ENCODE measurements at places on chromosomes 2 and 18.

DNA sequence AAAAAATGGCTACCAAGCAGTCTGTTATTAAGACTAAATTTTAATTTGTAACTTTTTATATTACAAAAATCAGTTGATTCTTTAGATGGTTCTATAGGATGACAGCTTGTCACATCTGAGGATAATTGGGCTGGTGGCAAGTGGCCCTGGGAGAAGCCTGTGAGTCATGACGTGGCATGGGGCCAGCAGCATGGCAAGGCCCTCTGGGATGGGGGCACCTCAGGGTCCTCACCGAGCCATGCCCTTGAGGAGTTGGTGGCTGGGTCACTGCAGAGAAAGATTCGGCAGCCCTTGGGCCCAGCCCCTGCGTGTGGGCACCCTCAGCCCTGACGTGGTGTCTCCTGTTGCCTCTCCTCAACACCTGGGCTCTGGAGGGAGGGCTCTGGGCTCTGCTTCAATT is 49.7 kb downstream of the STK25 start:
- no peak for DNase-seq

DNA sequence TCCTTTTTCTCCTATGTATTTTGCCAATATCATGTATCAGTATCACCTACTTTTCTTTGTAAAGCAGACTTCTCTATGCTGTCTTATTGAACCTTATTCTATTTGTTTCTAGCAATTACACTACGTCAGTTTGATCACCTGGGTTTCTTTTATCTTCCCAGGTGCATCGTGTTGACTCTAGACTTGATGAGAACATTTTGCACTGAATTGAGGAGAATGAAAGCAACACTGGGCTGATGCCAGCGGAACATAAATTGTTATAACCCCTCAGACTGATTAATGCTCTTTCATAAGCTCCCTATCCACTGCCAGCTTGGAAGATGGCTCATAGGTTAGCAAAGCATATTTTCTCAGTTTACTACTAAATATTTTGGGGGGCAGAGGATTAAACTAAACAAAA is 140.6 kb downstream of the EPHA4 start:
- no peak for DNase-seq

- DNase-seq: peak; percentile 84
These were observed at the start of gene PIKFYVE for GRCh38 chr2:208265801-208266552. Gene PIKFYVE, plus strand, starts transcription at chr2:208266255. Its CDS starts 5,265 bp downstream, at chr2:208271520.

DNA sequence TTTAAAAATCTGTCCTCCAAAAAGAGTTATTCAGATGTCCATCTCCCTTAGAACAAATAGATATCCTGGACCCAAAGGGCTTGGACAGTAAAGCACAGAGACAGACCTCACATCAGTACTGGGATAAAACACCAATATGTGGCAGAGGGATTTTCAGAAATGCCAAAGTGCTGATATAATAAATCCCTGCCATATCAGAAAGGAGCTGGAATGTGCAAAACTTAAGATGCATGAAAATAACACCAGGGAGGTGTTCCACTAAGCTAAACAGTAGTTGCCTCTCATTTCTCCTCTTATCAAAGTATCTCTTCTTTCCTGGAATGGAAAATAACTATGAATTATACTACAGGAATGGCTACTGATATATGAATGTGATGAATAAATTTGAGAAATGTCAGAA is 13.2 kb downstream of the USP40 start:
- no peak for DNase-seq

DNA sequence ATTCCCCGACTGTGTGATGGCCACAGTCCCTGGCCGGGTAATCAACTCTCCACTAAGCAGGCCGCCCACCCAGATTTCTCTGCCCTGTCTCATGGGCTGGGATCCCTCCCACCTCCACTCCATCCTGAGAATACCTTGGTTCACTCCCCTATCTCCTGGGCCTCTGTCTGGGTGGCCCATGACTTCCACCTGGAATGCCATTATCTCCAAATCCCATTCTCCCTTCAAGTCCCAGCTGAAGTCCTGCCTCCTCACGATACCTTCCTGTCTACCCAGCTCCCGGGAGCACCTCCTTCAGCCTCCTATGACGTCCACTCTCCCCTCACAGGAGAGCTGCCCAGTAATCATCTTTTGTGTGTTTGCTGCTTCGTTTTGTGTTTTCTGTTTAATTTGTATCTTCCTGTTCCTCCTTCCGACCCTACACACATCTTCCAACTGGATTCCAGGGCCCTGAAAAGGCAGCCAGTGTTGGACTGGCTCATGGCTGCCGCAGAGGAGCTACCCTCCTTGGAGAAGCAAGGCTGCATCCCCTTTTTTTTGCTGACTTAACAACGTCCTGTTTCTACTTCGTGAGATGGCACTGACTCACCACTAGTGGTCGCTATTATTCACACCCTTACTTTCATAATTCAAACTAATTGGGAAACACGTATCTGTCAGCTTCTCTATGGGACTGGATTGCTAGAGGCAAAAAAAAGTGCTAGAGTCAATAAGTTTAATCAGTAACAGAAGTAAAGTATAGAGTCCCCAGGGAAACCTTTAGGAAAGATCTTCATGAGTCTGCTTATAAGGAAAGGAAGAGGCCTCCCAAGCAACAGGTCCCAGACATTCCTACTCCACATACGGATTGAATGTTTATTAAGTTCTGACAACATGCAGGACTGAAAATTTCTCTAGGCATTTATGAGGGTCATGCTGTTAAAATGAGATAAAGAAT is 171.9 kb upstream of the GATA6 start:
- no peak for DNase-seq

DNA sequence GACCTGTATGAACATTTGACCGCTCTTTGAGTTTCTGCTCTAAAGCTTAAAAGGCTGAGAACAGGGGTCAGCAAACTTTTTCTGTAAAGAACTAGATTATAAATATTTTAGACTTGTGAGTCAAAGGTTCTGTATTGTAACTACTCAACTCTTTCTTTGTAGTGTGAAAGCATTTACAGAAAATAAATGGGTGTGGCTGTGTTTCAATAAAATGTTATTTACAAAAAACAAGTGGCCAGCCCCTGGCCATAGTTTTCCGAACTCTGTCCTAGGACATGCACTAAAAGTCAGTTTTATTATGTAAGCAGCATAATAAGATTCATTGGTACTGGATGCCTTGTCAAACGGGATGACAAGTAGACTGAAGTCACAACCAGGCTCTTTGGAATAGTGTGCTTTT is 434.9 kb downstream of the ZEB2 start:
- no peak for DNase-seq

- DNase-seq: no peak
These were observed 166.6 kb downstream of the TNS1 start for GRCh38 chr2:217835931-217836891.

DNA sequence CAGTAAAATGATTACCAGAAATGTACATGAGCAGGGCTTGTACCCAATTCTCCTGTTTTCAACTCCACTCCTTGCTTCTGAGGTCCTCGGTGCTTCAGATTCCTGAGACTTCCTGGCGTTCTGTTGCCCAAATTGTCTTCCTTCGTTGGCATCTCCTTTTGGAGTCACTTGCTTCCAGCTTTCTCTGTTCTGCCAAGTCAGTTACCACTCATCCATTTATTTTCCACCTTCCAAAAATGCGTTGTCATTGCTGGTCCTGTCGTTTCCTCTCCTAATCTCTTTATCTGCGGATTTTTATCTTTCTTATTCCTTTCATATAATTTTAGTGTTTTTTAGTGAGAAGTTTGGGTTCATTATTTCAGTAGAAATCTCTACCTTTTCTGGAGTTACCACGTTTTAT is 18.5 kb upstream of the EFR3B start:
- DNase-seq: no peak

DNA sequence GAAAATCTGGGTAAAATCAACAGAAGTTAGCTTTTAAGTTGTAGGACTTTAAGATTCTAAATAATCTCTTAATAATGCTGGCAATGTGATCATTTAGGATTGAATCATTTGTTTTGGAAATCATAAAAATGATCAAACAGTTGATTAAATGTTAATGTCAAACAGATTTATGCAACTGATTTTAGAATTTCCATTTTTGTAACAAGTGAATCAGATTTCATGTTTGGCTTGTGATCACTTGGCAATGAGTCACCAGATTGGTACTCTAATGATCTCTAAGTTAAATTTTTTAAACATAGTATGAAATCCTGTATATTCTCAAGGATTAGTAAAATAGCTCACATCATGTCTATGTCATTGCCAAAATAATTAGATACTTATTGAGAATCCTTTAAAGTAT is 50.1 kb upstream of the UNC80 start:
- DNase-seq: no peak

- no peak for DNase-seq
These were observed 663.3 kb upstream of the ZNF804A start for GRCh38 chr2:183935005-183935404.

DNA sequence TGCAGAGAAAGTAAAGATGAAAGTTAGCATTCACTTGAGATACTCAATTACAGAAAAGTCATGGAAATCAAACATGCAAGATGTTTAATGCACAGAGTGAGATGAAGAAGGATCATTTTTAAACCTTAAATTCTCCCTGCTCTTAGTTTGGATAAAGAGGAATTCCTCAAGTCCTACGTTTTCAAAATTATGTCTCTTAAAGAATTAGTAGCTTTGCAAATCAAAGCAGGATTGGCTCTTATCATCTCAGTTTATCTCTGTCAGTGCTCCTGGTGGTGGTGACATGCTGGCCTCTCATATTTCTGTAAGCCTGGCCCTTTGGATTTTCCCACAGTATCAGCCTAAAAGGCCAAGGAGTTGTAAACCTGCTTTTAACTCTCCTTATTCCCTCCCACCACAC is 242.2 kb downstream of the NRXN1 start:
- DNase-seq: no peak

DNA sequence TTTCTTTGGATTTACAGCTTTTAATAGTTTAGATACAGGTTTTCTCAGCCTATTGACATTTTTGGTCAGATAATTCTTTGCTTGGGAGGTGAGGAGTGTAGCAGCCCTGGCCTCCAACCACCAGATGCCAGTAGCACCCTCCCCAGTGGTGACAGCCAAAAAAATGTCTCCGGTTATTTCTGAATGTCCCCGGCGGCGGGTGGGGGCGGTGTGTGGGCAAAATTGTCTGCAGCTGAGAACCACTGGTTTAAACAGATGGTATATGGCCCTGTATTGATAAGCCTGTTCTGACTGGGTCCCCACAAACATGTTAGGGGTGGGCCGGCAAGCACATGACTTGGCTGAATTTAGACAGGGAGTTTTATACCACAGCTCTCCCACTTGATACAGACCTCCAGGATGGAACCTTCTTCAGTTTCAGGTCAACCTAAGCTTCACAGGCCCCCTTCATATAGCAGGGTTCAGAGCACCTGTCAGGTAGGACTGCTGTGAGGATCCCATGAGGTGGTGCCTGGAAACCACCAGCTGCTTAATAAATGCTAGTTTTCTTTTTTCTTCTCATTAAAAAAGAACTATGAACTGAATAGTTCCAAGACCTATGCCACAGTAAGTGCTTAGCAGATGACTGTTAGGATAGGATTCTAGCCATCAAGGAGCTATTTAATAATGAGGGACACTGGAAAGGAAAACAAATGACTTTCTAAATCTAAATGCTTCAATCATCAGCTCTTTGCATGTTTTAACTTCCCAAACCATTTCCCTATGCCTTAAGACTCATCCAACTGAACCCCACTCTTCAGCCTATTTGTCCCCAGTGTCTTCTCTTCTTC is 18.1 kb downstream of the LPIN2 start:
- DNase-seq: no peak

DNA sequence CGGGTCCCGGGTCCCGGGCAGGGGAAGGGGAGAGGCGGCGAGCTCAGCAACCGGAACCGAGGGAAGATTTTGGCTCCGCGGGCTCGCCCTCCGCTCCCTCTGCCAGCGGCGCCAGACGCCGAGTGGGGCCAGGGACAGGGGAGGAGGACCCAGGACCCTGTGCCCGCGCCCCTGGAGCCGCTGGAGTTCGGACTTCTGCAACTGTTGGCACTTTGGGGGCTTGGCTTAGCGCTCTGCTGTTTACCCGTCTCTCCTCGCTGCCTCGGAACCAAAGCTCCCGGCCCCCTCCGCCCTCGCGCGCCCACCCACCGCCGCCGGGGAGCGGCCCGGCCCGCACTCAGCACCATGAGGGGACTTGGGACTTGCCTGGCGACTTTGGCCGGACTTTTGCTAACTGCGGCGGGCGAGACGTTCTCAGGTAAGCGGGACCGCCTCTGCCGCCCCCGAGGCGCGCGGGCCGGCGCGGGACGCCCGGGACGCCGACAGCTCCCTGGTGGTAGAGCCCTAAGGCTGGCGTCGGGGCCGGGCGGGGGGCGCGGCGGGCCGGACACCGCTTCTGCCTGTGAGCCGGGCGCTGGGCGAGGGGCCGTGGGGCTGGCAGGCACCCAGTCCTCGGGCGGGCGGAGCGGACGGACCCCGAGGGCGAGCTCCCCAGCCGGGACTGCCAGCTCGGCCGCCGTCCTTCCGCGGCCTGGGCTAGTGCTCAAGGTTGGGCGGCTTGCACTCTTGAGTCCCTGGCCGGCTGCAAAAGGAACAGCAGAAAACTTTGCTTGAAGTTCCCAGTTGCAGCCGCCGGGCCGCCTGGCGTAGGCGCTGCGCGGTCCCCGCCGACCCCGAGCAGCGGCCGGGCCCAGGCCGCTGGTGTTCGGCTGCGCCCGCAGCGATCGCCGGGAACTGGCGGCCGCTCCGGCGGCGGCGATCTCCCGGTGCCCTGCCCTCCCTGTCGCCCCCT is 634 bp downstream of the PTPRM start:
- peak; percentile 38 for DNase-seq

- DNase-seq: no peak
These were observed 4.7 kb downstream of the MYOM1 start for GRCh38 chr18:3214855-3215637.

- DNase-seq: no peak
These were observed 18.5 kb upstream of the STEAP3 start for GRCh38 chr2:119205001-119205706.

GRCh38 chr2:196952936-196953335 is 26.4 kb upstream of the PGAP1 start:
- no peak for DNase-seq

Data from HuH-7.5 (cell line).